ENCODE measurements at places on chromosomes 4 and X.

DNA sequence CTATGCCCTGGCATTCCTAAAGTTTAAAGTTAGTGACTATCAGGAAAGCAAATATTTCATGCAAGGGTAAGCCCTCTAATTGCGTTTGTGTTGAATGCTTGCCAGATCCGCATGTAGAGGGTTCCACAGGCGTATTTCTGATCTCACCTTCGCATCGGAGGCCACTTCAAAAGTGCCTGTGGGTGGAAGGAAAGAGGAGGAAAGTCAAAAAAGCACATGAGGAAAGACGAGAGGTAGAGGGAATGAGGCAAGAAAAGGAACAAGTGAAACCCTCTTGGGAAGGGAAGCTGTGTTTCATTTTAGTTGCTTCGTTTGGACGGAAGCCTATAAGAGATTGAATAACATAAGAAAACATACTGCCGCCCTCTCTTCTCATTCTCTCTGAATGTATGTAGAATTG is 628.8 kb downstream of the SPRY1 start:
- no peak for DNase-seq

DNA sequence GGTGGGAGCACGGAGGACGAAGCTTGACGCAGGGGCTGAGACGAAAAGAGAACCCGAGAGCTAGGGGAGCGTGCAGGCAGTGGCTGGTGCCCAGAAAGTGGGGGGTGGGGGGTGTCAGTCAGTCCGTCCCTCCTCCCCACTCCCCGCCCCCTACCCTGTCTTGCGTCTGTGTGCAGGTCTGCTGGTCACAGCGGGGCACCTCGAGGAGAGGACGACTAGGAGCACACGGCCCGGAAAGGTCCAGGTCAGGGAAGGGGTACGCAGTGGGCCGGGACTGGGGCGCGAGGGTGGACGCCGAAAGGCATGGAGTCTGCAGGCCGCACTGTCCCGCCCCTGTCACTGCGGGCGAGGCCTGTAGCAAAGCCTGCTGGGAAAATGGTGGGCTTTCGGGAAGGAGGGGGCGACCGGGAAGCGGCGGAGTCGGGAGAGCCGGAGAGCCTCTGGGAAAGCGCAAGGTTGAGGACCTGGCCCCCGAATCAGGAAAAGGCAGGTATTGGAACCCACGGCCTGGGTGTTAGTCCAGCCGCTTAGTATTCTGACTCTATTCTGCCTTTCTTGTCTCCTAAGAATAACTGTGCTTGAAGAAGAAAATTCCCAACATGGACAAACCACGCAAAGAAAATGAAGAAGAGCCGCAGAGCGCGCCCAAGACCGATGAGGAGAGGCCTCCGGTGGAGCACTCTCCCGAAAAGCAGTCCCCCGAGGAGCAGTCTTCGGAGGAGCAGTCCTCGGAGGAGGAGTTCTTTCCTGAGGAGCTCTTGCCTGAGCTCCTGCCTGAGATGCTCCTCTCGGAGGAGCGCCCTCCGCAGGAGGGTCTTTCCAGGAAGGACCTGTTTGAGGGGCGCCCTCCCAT is 769 bp downstream of the TCEAL1 start:
- peak; percentile 36 for DNase-seq

DNA sequence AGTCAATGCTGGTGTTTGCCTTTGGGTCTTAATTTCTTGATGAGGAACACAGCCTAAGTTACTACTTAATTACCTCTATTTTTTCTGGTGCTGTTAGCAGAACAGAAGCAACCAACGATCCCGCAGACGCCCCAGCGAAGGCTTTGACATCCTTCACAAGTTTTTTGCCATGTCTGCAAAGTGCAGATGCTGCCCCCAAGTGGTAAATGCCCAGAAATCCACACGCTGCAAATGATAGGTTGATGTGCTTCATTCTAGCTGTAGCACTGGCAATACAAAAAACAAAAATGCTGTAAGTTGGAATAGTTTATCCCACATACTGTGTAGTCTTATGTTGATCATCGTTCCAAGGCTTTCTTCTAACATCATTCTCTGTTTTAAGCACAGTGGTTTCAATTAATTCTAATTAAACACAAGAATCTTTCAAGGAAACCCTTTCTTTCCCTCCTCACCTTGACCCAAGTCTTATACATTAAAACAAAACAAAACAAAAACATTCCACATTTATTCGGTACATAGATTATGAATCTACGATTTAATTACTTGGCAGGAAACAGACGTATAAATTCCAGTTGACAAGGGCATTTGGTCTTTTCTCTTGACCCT is 1.2 kb downstream of the PNPLA4 start:
- DNase-seq, result peak; percentile 52

DNA sequence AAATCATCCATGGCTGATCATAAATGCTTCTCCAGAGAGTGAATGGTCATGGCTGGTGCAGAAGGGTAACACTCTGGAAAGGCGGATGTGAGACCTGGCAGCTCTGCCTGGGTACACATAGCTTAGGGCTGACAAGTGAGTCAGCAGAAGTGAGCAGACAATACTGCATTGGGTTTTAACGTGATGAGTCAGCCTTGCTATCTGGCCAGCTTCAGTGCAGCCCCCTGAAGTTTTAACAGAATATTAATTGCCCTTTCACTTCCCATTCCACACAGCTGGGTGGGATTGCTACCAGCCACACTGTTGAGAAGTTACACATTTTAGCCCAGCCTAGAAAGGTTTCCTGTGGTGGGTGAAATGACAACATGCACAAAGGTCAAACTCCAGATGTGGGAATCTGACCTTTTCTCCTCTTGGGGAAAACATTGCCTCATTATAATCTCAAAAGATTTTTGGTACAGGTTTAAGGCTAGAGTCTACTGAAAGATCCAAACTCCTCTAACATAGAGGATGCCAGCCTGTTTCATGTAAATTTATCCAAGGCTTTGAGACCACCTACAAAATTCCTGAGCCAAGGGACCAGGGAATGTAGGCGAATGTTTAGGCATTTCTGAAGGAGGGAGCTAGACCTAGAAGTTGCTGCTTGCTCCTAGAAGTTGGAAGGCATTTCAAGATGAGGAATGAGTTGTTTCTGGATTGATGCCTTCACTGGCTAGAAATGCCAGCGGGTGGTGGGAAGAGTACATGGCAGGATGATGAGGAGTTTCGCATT is 230.3 kb upstream of the PGRMC2 start:
- no peak for DNase-seq

DNA sequence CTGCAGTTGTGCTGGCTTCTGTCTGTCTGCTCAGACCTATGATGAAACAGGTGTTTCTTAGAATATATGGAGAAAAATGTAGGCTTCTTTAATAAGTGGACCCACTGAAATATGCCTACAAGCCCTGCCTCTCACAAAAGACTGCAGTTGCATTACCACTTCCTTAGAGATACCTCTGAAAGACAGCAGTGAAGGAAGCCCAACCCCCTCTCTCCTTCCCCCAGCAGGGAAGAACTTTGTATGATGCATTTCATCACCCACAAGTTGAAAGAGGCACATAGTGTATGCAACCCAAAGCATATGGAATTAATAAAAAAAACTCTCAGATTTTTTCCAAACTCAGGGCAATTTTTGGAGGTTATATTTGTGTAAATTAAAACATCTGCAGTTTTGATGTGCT is 916.7 kb downstream of the TECRL start:
- no peak for DNase-seq

GRCh38 chrX:48996969-48997368 is 5.1 kb downstream of the GRIPAP1 start:
- no peak for DNase-seq

DNA sequence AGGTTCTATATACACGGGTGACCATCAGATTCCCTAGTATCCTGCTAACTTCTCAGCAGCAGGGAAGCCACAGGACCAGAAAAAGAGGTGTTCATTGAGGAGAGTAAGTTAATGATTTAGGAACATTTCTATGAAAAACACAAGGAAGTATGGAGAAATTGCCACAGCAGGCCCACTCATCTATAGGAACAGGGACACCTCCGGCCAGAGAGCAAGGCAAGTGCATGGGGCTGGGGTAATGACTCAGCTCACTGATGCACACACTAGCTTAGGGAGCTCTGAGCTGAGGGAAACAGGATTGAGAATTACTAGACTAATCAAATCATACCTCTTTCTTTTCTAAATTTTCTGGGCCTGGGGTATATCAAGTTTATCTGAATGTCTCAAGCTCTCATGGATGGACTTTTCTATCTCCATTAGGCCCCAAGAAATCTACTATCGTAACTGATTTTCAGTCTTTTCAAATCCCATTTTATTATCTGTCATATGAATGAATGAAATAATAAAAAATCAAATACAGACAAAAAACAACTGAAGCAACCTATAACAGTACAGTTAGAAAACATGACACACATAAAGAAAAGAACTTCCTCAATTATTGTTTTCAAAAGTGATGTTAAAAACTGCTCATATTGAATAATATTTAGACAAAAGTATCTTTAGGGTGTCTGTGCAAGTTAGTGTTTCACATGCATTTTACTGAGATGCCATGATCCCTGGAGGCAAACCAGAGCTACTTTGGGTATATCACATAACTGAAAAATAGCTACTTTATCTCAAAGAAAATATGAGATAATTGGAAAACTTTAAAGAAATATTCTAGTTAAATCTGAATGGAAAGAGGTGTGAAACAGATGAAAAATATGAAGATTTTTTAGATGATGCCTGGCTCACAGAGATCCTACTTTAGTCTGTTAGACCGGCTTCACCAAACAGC is 89.8 kb downstream of the FBXO8 start:
- no peak for DNase-seq

DNA sequence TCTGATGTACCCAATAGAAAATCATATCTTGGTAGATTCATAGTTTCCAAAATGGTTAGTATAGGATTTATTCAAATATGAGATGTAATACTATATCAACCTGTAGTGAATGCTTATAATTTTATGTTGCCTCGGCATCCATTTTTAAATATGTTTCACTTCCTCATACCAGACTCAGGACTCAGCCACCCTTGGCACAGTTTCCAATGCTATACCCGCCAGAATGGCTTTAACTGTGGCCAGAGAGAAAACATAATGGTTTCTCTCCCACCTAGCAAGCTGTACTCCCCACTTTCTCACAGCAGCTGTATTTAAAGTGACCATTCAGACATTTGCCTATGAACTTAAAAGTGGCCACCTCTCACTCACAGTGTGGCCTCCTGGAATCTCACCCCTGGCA is 466.6 kb upstream of the PABPC4L start:
- DNase-seq, result no peak

DNA sequence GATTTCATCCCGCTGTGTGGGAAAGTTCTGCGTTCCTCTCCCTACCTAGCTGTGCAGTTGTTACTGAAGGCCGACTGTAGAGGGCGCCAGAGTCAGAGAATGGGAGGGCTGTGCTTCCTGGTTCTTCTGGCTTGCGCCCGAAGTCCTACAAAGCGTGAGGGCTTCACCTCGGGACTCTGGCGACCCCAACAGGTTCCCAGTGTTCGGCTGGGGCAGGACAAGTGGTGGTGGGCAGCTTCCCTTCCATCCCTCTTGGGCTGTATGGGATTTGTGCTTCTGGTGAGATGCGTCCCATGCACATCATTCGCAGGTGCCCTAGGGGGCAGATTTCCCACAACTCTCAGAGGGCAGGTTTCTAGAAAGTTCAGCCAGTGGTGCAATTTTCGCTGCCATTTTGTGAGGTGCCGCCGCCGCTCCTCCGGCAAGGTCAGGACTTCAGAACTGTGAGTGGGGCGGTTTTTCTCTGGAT is 27.3 kb downstream of the CT45A1 start:
- peak; percentile 84 for DNase-seq

- no peak for DNase-seq
These were observed 128.9 kb downstream of the PRKX start for GRCh38 chrX:3584415-3584996.
